GM13977 (cell line): ENCODE measurements at places on chromosomes 11 and 22.

DNA sequence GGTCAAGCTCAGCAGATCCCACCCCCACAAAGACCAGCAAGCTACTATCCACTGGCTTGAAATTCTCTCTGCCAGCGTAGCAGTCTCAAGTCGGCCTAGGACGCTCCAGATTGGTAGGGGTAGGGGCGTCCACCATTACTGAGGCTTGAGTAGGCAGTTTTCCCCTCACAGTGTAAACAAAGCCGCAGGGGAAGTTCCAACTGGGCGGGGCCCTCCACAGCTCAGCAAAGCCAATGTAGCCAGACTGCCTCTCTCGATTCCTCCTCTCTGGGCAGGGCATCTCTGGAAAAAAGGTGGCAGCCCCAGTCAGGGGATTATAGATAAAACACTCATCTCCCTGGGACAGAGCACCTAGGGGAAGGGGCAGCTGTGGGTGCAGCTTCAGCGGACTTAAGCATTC lies 1064.9 kb upstream of the TENM4 start:
- no peak for DNase-seq

DNA sequence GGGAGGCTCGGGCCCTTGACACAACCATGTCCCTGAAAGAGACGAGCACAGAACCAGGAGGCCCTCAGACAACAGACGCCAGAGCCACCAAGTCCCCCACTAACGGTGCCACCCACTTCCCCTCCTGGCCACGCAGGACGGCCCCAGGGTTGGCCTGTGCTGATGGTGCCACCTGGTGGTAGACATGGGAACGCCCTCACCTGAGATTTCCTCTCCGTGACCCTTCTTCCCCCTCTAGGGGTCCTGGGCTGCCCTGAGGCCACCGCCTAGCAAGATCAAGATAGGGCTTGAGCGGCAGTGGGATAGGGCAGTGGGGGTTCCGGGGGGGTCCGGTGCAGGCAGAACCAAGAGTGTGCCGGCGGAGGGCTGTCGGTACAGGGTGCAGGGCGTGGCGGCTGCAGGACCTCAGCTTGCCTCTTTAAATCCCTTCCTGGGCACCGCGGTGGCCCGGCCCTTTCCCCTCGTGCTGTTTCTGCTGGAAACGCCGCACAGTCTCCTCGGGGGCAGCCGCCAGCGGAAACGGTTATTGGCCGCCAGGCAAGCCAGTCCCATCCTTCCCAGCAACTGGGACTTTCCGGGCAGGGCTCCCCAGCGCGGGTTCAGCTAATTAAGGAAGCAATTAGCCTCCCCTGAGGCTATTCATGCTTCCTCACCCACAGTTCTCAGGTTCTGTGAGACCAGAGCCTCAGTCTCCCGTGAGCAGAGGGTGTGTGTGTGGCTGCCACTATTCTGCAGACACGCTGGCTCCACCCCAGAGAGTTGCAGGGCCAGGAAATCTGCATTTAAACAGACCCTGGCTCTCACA lies 5.5 kb upstream of the NFAM1 start:
- DNase-seq = peak; percentile 83

- DNase-seq = peak; percentile 16
Observed at GRCh38 chr11:41201156-41201555, 258.3 kb downstream of the LRRC4C start.

DNA sequence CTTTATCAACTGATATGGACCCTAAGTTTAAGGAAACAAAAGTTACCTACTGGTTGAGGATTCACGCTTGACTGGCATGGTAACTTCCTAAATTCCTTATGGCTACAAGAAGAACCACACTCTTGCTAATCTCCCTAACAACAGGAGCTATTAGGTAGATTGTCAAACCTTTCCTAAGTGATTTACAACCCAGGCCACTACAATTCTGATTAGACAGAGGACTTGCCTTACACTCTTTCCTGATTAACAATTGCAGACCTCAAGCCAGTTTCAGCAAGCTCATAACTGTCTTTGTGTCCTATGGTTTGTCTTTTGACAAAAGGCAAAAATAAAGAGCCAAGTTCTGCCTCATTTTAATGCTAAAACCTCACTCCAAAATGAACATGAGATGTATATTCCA lies 16.3 kb downstream of the OR52K2 start:
- DNase-seq = no peak

GRCh38 chr11:63574856-63575602 lies 11.8 kb upstream of the PLAAT2 start:
- no peak for DNase-seq
